ENCODE measurements at places on chromosomes 3 and 15. TPM values are rescaled to one million over a fixed set of nuclear protein-coding genes. Genes with fewer than 3 reads are reported as not detected.

C3orf20 gene
- 0.06 TPM for total RNA-seq

PLA2G4D gene
- total RNA-seq = not detected

IL17RD gene
- total RNA-seq = 1.4 TPM

CEP19 gene
- total RNA-seq = 2.6 TPM

PRICKLE2 gene
- total RNA-seq = 2.8 TPM

RTP4 gene
- total RNA-seq = not detected

NR2E3 gene
- 0.19 TPM for total RNA-seq

DNAH12 gene
- total RNA-seq = 0.02 TPM

CCNB2 gene
- total RNA-seq = 99.0 TPM

C2CD4A gene
- total RNA-seq = 0.17 TPM

A4GNT gene
- not detected for total RNA-seq

CLRN1 gene
- total RNA-seq = not detected

DGKG gene
- total RNA-seq = 8.1 TPM

HDAC11 gene
- total RNA-seq = 8.4 TPM

IL5RA gene
- total RNA-seq = not detected

RETNLB gene
- total RNA-seq = not detected

APBA2 gene
- total RNA-seq = 15.5 TPM

CCR5 gene
- not detected for total RNA-seq

All from A549 treated with Mapracorat at 1 μM for 4 hours (cell line).